ENCODE measurements at places on chromosomes 12 and 14.

DNA sequence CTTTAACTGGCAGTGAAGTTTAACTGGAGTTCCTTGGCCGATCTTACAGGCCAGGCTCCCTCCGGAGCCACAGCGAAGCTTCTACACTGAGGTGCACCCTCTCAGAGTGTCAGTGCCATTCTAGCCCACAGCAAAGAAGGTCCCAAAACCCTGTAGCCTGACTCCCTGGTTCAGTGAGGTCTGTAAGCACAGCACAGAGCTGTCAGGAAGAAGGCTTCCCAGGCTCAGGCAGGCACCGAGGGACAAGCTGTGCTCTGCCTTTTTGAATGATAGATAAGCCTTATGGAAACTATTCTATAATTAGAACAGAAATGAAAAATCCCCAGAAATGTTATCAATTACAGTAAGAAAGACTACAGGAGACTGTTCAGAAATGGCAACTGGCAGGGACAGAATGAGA, 40.2 kb downstream of the MOK start:
- no peak for DNase-seq

DNA sequence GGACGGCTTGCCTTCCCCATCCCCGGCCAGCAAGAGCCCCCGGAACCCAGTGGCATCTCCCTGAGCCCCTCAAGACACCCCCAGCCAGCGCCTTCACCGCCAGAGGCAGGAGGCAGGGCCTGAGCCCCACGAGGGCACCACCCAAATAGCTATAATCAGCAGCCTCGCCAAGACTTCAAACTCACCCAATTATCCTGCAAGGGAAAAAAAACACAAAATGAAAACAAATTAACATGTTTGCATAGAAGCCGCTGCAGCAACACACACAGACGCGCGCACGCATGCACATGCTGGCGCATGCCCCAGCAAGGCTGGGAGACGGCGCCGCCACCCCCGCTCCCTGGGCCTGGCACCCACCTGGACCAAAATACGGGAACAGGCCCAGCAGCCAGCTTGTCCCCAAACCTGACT, 15.8 kb downstream of the FAM222A start:
- no peak for DNase-seq

DNA sequence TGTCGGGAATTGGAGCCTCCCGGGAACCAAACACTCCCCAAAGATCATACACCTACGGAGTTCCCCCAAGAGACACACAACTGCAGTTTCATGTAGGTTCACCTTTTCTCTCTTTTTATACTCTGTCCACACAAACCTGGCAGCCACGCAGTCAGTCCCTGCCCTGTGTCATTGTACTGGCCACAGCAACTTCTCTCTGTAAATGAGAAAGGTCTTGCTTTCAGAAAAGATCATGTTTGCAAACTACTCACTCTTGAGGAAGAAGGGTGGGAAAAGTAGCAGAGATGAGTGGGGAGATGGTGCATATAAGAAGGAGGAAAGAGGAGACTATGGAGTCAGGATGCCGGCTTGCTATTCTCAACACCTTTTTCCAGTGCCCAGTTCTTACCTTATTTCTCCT, 10.4 kb downstream of the ANG start:
- DNase-seq = no peak

- no peak for DNase-seq
Measured at GRCh38 chr12:129101404-129101803, 248.1 kb downstream of the GLT1D1 start.

- peak; percentile 20 for DNase-seq
Measured at GRCh38 chr14:100914597-100915021, 11.1 kb upstream of the RTL1 start.

DNA sequence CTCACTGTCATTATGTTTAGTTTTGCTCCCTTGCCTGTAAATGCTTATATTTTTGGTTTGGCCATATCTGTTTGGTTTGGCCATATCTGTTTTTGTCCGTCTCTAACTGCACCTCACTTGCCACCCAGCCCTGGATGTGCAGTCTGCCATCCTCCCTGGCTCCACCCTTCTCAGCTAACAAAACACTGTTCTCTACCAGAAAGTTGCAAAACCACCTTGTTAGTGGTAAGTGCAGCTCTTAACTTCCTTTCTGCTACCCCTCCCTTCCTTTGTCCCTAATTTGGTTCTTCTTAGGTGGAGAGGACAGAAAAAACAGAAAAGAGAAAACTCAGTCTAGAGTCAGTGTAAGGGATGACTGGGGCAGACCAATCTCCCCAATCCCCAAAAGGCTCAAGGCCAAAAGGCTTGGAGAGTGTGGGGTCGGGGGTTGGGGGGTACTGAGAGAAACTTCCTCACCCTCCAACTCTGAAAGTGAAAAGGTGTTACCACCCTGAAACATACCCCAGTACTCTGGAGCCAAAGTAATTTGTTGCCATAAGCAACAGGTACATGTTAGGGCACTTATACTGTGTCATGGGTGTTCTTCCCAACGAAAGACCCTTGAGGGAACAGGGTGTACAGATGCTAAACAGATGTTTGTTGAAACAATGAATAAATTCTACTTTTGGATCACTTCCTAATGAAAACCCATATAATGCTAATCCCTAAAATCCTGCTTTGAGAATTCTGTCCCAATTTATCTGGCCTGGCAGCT, 5.0 kb downstream of the BIN2 start:
- DNase-seq = no peak

DNA sequence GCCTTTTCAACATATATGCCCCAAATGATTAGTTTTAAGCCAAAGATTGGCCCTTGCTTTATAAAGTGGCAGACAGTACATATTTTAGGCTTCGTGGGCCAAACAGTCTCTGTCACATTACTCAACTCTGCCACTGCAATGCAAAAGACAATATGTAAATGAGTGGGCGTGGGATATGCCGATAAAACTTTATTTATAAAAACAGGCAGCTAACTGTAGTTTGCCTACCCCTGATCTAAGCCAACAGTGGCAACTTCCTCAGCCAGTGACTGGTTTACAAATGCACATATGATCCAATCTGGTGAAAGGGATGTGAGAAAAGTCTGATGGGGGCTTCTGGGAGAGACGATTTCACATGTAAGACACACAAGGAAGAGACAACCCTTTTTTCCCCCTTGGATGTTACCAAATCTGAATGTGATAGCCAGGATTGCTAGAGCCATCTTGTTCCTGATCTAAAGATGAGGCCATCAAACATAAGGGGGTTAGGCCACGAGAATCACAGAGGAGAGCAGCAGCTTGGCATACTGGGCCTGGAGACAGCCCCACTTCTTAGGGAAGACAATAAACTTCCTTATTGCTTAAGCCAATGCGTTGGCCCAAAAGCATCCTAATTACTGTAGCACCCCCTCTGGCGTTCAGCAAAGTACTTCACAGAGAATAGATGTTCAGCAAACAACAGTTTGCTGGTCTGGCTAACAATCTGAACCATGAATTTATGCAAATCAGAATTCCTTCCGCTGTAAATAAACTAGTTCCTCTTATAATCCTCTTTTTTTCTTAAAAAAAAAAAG, 75.2 kb upstream of the TMCC3 start:
- DNase-seq = no peak

- no peak for DNase-seq
Measured at GRCh38 chr12:14558473-14558959, 9.2 kb downstream of the PLBD1 start.

- DNase-seq = no peak
Measured at GRCh38 chr12:113812411-113813228, 153.5 kb downstream of the RBM19 start.

- DNase-seq = peak; percentile 34
Measured at GRCh38 chr14:28608851-28609828, 157.4 kb upstream of the FOXG1 start.

DNA sequence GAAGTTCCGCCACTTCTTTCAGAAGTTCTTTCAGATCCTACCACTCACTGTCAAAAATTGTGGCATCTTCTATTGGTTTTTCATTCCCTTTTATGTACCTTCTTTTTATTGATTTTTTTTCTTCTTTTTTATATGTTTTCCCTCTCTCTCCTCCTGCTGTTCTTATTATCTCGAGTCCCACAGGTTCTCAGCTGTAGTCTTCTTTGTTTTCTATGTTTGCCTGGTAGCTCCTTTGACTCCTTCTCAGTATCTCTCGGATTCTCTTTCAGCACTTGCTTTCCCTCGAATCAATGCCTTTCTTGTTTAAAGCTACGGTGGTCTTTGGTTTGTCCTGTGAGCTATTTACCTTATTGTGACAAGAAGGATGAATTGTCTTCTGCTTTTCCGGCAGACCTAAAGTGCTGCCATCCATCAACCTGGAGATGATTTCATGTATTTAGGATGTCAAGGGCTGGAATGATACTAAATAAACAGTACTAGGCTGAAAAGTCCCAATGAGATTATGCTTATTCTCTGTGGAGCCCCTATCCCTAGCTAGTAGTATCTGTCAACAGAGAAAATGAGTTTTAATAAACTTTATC, 541.7 kb downstream of the NOVA1 start:
- DNase-seq = no peak

GRCh38 chr12:99435095-99435791, 212.3 kb upstream of the GARIN6 start:
- no peak for DNase-seq

- no peak for DNase-seq
Measured at GRCh38 chr12:43856972-43857371, 21.1 kb downstream of the TMEM117 start.

- no peak for DNase-seq
Measured at GRCh38 chr14:92874962-92875661, 47.8 kb upstream of the CHGA start.

DNA sequence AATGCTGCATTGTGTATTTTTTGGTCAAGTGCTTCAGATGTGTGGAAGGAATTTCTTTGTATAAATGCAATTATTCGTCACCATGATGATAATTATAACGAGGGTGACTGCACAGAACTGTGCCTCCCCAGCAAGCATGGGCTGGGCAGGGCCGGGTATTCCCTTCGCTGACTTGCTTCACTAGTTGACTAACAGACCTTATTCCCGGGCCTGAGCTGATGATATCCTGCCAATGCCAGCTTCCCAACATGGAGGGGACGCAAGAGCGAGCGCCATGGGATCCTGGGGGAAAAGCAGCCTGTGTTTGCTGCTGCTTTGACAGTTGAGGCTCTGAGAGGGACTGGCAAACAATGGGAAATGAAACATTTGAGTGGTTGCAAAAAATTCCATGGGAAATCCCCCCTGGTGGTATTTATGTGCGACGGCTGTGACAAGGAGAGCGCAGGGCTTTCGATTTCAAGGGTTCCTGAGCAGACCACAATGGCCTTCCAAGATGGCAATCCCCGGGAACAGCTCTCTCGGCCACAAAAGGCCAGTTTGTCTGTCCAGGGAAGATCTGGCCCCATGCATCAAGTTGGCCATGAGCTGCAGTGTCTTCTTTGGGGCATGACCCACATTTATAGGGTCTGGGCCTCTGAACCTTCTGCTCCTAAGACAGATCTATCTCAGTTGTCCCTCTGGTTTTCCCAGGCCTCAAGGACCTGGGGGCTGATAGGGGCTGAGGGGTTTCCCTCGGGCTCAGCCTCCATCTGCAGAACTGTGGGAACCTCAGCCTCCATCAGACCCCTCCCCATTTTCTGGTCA, 21.9 kb upstream of the MAP1LC3B2 start:
- DNase-seq = no peak

- no peak for DNase-seq
Measured at GRCh38 chr12:38664661-38665269, 240.6 kb downstream of the CPNE8 start.

DNA sequence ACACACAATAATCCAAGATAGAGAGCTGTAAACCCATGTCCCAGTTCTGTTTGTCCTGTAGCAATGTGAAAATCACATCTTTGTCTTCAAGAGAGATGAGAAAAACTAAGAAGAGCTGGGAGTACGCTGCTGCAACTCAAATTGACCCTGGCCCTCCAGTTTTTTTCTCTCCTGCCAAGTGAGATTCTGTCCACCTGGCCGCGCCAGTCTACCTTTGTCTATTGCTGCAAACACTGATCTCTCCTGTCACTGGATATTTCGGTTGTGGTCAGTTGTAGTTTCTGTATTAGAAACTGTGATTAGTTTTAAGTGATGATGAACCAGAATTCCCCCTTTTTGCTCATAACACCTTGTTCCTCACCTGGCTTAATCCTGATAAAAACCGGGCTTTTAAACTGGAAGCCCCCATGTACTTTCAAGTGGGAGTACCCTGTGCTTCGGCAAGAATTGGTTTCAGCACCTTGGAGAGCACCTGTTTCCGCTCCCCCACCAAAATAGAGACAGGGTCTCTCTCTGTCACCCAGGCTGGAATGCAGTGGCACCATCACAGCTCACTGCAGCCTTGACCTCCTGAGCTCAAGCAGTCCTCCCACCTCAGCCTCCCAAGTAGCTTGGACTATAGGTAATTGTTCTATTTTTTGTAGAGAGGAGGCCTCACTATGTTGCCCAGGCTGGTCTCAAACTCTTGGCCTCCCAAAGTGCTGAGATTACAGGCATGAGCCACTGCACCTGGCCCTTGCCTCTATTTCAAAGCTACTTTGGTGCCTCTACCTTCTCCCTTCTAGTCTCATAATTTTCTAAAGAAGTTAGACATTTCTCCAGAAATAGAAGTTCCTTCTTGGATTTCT, 156.8 kb downstream of the PHETA1 start:
- DNase-seq = no peak

GRCh38 chr14:82070040-82070439, 536.4 kb upstream of the SEL1L start:
- no peak for DNase-seq

GRCh38 chr12:132395192-132395907, 66.0 kb upstream of the GALNT9 start:
- DNase-seq = no peak

- no peak for DNase-seq
Measured at GRCh38 chr12:851343-851742, 98.2 kb downstream of the RAD52 start.

- no peak for DNase-seq
Measured at GRCh38 chr14:106790189-106791036, 1264.0 kb downstream of the TMEM121 start.

- DNase-seq = peak; percentile 53
Measured at GRCh38 chr12:68733661-68734071, 12.3 kb upstream of the SLC35E3 start.

GRCh38 chr12:70154960-70155589, 88.2 kb upstream of the CNOT2 start:
- no peak for DNase-seq

Data from non-pigmented ciliary epithelial cell (primary cell).